Activated naive CD8-positive, alpha-beta T cell treated with anti-CD3 and anti-CD28 coated beads, Interleukin-2, amount 10 ng/mL, durations not matched to agents 7 days and 5 days (primary cell): ENCODE measurements at places on chromosomes 2 and 18.

DNA sequence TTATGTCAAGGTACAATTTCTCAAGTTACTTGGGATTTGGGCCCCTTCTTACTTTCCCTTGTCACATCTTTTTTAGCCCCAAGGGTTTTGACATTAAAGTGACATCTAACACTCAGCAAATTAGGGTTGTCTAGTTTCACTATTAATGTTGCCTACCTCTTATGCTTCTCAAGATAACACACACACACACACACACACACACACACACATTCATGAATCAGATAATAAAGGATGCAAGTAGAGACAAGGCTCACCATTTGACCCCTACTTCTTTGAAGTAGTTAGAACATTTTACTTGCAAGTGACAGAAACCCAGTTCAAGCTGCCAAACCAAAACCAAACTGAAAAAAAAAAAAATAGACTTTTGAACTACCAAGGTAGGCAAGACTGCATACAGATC, 138.8 kb downstream of the TRIB2 start:
- DNase-seq: no peak

- no peak for DNase-seq
Observed at GRCh38 chr2:237724811-237725478, 73.6 kb upstream of the RBM44 start.

DNA sequence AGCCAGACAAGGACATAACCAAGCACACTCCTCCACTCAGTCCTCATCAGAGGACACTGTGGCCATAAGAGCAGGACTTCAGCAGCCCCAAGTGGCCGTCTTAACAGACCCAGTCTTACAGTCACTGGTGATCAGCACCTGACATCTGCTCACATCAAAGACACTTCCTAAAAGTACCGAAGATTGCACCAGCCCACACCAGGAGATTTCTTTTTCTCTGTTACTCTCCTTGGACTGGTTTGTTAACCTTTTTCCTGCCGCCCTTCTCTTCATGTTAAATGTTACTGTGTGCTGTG, 44.1 kb downstream of the MRPS5 start:
- DNase-seq: no peak

DNA sequence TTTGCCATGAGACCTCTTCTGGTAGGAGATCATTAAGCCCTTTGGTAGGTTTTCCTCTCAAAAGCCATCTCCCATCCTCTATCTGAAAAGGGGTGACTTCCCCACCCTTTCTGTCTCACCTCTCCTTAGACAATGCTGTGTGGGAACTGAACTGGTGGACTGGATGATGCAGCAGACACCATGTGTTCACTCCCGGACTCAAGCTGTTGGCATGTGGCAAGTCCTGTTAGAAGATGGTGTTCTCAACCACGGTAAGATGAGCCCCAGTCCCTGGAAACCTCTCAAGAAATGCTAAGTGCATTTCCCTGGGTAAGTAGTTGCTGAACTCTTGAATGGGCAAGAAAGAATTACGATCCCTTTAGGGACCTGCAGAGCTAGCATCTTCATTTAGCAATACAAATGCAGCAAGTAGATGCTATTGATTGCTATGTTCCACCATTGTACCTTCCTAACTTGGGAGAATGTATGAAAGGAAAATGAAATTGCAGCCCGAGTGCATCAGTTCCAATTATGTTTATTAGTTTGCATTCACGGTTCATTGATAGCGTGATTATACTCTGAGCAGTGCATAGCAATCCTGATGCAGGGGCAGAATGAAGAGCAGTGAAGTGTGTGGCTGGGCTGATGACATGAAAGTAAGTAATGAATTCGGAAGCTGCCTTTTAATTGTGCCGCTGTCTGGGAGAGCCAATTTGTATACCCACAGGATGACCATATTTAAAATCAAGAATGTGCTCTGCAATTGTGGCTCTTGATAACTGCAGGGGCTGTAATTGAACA, 110.0 kb upstream of the MAP3K20 start:
- DNase-seq: no peak

- no peak for DNase-seq
Observed at GRCh38 chr2:74924463-74925265, 33.8 kb upstream of the POLE4 start.
